ENCODE measurements at places on chromosomes 13 and 19. TPM values are rescaled to one million over a fixed set of nuclear protein-coding genes. Genes with fewer than 3 reads are reported as not detected.

- no peak overlapping the region for H3K27ac ChIP-seq
- H3K4me1 ChIP-seq = peaks cover 16% of the 10 kb centered on the region
- DNase-seq = no peak
- no peak overlapping the region for H3K4me3 ChIP-seq
- H3K36me3 ChIP-seq = no peaks in the 10 kb centered on the region
- H3K27me3 ChIP-seq = no peaks in the 10 kb centered on the region
Measured at GRCh38 chr13:44768239-44768638, 192.1 kb upstream of the TSC22D1 start.

The FLT3 gene
- total RNA-seq = not detected

- H3K4me1 ChIP-seq = peaks cover 5% of the 10 kb centered on the region
- H3K36me3 ChIP-seq = peaks cover 5% of the 10 kb centered on the region
- H3K4me3 ChIP-seq = no peak overlapping the region
- no peak for DNase-seq
- H3K27ac ChIP-seq = no peak overlapping the region
Measured at GRCh38 chr19:36120092-36120983, 5.1 kb downstream of the TBCB start.

The CERS1 gene
- total RNA-seq = 4.0 TPM
